Substantia nigra (tissue), 51 donors: ENCODE measurements at places on chromosomes 2 and 18.

DNA sequence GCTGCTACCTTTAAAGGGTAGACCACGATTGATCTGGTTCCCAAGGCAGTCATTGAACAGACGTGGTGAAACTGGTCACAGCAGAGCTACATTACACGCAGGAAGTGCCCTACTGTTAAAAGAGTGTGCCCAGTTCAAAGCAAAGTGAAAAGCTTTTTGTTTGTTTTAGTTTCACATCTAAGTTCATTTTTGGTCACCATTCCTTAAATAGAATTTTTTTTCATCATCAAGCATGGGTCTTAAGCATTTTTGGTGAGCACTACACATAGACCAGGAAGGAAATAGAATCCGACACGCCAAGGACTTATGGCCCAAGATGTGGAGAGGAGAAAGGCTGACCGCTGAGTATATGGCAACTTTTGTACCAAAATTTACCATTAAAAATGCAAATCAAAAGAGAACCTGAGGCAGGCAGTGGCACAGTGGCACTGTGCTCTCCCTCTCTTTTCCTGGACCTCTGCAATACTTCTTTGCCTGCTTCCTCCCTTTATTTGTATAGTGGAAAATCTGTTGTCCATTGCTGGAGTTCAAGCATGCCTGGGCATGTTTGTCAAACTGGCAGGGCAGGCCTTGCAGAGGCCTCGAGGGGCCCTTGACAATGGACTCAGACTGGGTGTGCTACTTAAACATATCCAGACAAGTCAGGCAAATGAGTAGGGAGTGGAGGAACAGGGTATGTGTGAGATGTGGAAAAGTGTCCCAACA, 42.6 kb upstream of the HNRNPA3 start:
- DNase-seq = no peak

- no peak for DNase-seq
Observed at GRCh38 chr18:29154196-29154757, 977.3 kb upstream of the CDH2 start.

DNA sequence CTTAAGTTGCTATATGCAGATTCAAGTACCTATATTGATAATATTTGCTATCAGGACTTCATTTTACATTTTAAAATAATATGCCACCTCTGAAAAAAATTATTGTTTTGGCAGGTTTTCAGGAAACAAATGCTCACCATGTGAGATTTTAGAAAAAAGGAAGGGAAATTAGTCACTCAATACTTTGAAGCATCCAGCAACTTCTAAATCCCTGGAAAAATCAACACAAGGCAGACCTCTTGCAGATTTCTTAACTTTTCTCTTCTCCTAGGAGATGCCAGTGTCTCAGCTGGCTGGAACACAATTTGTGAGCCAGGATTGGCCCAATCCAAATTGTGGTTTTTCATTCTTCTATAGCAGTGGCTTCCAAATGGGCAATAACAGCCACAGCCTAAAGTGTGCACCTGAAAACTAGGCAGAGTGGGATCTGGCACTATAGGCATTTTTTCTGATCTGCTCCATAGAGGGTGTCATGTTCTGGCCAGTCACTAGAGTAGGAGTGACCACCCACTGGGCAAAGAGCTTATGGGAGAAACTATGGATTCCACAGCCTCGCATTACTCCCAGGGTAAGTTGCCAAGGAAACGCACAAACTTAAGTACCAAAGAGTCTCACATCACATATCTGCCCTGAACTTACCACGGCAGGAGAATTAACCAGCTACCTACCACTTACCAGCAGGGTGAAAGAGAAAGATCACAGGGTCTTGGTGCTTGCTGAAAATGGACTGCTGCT, 28.1 kb upstream of the THOC1 start:
- DNase-seq = no peak

- DNase-seq = no peak
Observed at GRCh38 chr2:2230433-2230817, 100.7 kb downstream of the MYT1L start.

- DNase-seq = no peak
Observed at GRCh38 chr2:69561101-69561500, 82.4 kb downstream of the AAK1 start.

DNA sequence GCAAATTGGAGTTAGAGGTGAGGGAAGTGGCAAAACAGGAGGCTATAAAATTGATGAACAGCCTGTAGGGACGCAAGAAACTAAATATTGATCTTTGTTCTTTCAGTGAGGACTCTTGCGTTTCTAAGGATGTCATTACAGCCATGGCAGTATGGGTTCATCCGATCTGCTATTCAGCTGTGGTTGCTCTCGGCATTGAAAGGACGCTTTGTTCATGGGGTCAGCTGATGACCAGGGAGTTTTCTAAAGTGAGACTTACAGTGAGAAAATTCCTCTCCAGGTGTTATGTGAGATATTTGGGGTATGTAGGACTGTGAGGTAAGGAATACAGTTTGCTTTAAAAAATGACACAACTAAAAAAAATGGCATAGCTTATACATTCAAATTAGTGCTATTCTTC, 52.7 kb upstream of the PELI1 start:
- DNase-seq = peak; percentile 10

DNA sequence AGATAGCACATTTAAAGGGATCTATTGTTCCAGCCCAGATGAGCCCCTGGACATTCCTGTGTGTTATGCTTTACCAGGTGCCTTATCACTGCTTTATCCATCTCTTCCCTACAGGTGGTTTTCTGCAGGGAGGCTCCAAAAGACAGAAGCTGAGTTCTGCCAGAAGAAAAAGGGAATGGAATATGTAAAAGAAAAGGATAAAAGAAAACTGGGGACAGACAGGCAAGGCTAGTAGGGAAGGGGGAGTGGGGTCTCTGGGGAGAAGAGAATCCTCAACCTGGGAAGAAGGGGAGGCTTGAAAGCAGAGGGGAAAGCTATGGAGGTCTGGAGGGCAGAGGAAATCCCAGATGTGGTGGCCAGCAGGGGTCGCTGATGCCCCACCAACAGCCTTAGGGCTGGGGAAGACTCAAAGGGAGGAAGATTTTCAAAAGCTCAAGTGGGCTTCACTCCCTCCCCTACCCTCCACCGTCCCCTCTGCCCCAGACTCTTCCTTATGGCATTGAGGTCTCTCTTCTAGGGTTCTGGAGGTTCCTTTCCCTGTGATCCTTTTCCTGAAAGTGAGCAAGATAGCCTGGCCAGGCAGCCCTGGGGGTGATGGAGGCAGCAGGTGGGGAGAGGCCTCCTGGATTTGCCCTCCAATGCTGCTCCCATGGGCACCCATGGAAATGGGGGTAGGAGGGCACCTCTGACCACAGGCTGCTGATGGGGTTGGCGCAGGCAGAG, 178.1 kb upstream of the PKDCC start:
- DNase-seq = peak; percentile 43

GRCh38 chr2:130963849-130964793, 127.4 kb downstream of the ARHGEF4 start:
- DNase-seq = no peak

GRCh38 chr2:88077080-88077479, 9.5 kb downstream of the SMYD1 start:
- DNase-seq = no peak

DNA sequence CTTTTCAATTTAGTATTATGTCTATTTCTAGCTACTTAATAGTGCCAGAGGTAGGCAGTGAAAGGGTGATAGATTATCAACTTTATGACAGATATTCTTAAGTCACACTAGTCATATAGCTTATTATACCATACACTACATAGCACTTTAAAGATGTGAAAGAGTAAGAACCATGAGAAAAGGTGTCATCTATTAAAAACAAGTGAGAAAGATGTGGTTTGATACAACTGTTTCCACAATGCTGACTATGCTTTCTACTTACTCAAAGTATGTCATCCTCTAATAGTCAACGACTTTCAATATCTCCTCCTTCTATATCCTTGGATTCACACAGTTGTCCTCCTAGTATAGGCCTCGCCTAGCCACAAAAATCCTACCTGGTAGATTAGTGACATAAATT, 132.9 kb upstream of the WDSUB1 start:
- DNase-seq = no peak
